ENCODE measurements at places on chromosomes 7 and 10.

DNA sequence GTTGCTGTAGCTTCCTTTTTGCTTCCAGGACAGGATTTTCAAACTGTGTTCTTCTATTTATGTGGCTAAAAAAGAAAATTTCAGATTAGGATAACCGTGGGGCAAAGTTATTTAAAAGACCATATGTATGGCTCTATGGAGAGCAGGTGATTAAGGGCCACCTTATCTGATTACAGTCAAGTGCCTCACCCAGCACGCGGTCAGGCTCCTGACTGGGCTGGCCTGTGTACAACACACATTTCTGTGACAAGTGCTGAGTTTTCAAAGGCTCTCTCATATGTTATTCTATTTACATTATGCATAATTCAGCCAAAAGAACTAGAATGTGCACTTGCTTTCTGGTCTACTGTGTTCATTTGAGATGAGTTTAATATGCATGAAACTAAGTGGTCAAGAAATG, 547.4 kb downstream of the PHTF2 start:
- DNase-seq, result no peak

- DNase-seq, result no peak
Measured at GRCh38 chr7:131482800-131483199, 73.6 kb downstream of the PODXL start.

- no peak for DNase-seq
Measured at GRCh38 chr7:29274146-29275017, 79.8 kb downstream of the CHN2 start.

DNA sequence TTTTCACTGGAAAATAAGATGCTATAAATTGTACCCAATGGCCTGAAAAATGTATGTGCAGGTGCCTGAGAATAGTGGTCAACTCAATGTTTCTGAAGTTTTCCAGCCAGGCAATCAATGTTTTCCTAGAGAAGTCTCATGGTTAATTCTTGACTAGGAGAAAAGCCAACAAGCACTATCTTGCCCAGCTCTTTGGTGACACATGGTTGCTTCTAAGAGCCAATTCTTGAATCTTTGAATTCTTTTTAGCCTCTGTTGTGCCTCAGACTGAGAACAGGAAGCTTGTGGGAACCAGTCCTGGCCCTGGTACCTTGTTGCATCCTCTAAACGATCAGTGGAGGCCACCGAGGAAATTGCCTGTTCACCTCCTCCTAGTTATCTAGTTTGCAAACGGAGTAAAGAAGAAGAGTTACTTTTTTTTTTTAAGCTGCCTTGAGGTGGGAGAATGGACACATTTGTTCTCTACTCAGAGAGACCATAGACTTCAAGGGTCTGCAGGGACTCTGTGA, 144.0 kb upstream of the MKLN1 start:
- no peak for DNase-seq

- no peak for DNase-seq
Measured at GRCh38 chr7:51188987-51189386, 127.6 kb downstream of the COBL start.

- no peak for DNase-seq
Measured at GRCh38 chr7:156907656-156908055, 14.7 kb upstream of the LMBR1 start.

GRCh38 chr10:11605807-11606408, 5.5 kb downstream of the USP6NL start:
- DNase-seq, result no peak

DNA sequence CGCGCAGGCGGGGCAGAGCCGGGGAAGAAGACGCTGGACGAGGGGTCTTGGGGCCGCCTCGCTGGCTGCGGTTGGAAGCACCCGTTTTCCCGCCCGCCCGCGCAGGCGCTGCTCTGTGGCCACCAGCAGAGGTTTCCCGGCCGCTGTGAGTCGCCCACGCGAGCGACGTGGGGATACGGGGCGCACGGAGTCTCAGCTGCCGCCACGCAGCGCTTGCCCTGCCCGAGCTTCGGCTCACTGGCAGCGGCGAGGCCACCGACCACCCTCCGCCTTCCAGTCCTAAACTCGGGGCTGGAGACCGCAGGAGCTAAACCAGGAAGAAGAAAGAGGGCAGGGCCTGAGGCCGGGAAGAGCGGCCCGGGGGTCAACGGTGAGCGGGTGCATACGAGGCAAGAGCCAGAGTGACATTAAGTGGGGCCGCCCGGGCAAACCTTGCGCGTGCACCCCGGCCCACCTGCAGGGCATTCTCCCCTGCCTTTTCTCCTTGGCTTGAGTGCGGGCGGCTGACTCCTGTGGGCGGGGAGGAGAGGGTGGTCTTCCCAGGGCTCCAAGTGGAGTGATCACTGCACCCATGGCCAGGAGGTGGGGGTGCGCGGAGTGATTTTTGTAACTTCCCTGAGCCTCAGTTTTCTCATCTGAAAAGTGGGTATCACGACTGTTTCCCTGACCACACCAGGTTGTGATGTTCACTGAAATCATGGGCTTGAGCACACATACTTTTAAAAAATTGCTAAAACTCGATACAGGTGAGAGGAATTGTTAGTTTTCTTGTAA, 7.1 kb upstream of the EMX2 start:
- DNase-seq, result no peak

DNA sequence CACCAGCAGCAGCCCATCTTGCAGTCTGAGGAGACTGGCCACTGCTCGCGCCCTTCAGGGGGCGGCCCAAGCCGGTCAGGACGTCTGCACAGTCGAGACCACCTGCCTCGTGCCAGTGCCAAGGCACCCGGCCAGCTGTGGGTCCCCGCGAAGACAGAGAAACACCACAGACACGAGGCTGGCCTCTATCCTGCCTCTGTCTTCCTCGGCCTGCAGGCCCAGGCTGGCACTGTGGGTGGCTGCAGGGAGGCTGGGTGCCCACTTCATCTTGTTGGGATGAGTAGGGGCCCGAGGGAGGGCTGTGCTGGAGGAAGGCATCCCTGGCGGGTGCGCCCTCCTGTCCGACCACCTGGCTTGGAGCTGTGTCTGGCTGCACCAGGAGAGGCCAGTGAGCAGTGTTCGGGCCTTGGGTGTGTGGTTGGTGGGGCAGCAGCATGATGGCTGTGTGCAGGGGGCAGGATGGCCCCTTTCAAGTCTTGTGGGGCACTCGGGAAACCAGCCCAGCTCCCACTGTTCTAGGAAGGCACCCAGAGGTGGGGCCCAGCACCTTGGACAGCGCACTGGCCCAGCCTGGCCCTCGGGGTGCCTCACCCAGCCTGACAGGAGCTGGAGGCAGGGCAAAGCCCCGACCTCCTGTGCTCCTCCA, 7.3 kb downstream of the DPYSL4 start:
- DNase-seq, result no peak

DNA sequence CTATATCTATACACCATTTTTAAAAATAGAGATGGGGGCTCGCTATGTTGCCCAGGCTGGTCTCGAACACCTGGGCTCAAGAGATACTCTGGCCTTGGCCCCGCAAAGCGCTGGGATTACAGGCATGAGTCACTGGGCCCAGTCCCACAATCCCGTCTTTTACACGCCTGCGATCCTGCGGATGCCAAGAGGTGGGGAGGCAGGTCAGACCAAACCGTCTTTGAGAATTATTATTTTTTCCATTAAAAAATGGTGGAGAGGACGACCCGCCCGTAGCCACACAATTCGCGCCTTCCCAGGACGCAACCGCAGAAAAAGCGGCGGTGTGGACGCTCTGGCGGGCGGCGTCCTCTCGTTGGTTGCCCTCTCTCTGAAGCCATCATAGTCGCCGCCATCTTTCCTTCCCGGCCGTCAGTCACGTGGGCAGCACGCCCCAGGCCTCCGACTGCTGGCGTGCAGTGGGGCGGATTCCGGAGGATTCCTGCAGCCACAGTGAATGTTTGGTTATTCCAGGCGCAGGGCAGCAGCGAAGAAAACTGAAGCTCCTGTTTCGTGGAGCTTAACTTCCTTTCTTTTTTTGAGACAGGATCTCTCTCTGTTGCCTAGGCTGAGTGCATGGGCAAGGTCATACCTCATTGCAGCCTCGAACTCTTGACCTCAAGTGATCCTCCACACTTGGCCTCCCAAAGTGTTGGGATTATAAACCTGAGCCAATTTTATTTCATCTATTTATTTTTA, 9.9 kb upstream of the EPHB4 start:
- DNase-seq, result peak; percentile 92

GRCh38 chr10:12191715-12192114, 4.0 kb downstream of the NUDT5 start:
- peak; percentile 11 for DNase-seq

DNA sequence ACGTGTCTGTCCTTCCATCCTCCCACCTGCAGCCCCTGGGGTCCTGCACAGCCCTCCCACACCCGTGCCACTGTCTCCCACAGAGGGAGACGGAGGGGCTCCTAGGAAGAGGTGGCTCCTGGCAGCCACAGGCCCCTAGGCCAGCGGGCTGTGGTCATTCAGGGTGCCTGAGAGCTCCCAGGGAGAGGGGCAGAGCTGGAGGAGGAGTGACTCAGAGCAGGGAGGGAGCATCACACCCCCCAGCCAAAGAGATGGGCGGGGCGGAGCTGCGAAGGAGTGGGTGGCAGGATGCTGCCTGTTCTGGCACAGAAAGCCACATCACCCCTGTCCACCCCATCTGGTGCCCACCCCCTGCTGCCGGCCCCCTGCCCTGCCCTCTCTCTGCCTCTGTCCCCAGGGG, 50.5 kb downstream of the STK32C start:
- no peak for DNase-seq

DNA sequence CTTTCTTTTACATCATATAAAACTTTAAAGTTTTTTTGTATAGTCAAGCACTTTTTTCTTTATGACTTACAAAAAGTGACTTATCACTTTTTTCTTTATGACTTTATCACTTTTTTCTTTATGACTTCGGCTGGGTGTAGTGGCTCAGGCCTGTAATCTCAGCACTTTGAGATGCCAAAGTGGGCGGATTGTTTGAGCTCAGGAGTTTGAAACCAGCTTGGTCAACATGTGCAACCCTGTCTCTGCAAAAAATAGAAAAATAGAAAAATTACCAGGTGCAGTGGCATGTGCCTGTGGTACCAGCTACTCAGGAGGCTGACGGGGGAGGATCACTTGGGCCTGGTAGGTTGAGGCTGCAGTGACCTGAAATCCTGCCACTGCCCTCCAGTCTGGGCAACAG, 108.8 kb upstream of the CSTF2T start:
- DNase-seq, result no peak

DNA sequence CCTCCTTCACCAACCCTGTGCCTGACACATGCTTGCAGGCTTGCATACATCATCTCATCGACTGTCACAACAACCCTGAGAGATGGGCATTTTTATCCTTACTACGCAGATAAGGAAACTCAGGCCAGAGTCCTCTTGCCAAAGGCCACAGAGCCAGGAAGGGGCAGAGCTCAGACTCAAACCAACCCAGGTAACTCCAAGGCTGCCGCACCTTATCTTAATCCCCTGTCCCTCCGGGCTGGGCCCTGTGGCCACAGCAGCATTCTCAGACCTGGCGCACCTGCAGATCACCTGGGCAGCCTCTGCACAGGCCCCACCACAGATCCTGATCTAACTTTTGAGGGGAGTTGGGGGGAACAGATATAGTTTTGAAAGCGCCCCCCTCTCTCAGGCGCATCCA, 35.1 kb downstream of the SORBS1 start:
- DNase-seq, result no peak

DNA sequence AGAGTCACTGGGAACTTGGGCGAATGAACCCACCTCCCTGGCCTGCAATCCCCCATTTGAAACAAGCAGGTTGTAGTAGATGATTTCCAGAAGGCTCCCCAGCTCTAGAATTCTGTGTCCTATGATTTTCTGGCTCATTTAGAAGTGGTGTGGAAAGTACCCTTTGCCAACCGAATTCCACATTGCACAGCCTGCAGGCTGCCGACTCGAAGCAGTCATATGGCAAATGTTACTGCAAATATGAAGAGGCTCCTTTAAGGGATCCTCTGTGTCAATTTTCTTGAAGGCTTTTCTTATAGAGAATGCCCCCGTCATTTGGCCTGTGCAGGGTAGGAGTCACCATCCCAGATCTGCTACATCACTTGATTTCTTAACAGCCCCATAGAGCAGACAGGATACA, 5.6 kb downstream of the PODXL start:
- no peak for DNase-seq

GRCh38 chr10:28842321-28842720, 165.0 kb downstream of the BAMBI start:
- no peak for DNase-seq

DNA sequence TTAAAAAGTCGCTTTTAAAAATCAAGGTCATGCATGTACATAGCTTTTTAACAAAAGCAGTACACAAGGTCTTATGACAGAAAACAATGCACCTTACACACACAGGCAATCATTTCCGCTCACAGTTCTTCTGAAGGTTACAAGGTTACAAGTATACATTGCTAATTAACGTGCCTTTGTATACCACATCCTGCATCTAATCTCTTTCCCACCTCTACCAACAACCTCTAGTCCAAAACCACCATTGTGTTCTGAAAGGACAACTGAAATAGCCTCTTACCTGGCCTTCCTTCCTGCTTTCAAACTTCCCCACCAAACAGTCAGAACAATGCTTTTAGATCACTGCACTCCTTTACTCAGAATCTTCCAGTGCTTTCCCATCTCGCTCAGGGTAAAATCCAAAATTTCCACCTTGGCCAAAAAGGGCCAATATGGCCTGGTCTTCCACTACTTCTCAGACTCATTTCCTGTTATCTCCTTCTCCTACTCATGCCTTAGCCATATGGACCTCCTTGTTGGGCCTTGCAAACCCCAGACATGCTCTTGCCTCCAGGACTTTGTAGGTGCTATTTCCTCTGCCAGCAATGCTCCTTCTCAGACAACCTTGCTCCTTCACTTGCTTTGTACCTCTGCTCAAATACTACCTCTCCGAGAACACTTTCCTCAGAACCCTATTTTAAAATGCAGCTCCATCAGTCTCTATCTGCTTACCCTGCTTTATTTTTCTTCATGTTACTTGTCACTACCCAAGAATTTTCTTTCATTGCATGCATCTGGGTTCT, 205.4 kb downstream of the DNAJC1 start:
- DNase-seq, result no peak

DNA sequence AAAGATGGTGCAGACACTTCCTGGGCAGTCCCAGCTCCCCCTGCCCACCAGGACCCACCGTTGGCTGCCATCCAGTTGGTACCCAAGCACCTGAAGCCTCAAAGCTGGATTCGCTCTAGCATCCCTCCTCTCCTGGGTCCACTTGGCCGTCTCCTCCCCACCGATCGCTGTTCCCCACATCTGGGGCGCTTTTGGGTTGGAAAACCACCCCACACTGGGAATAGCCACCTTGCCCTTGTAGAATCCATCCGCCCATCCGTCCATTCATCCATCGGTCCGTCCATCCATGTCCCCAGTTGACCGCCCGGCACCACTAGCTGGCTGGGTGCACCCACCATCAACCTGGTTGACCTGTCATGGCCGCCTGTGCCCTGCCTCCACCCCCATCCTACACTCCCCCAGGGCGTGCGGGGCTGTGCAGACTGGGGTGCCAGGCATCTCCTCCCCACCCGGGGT, 14.5 kb upstream of the LIMK1 start:
- no peak for DNase-seq

- peak; percentile 61 for DNase-seq
Measured at GRCh38 chr7:39709768-39710311, 86.5 kb downstream of the RALA start.

- no peak for DNase-seq
Measured at GRCh38 chr10:10657139-10657760, 360.4 kb upstream of the CELF2 start.

GRCh38 chr7:130884437-130885417, 150.7 kb upstream of the KLF14 start:
- no peak for DNase-seq
